ENCODE measurements at places on chromosomes 1 and 21. TPM values are rescaled to one million over a fixed set of nuclear protein-coding genes. Genes with fewer than 3 reads are reported as not detected.

GRCh38 chr1:12413664-12414410 is 184.0 kb downstream of the VPS13D start:
- no peak for DNase-seq

YIPF1 gene
- total RNA-seq: 20.4 TPM

DNA sequence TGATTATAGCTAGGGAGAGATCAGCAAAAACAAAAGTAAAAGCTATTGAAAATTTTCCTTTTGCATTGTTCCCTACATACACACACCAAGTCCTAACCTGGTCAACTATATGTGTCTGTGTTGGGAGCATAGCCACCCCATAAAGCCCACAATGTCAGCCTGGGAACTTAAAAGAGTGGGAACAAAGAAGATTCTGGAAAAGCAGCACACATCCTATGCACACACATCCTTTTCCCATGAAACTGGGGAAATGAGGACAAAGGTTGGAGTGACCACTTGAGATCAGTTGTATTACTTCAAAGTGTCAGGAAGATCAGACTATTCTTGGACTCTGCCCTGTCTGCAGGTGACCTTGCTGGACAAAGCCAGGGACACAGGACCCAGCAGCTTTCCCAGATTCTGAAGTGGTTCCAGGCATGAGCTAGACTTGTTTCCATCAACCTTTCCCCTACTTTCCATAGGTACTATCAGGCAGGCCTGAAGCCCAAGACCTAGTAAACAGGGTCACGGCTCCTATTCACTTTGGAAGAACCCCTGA is 15.9 kb downstream of the TXNIP start:
- no peak for DNase-seq

GRCh38 chr1:36251794-36252481 is 27.7 kb downstream of the THRAP3 start:
- DNase-seq: no peak

VWA1 gene
- 64.6 TPM for total RNA-seq

All from upper lobe of left lung (tissue), 6 donors.